Aorta (tissue), 5 donors: ENCODE measurements at places on chromosomes 2 and 18. TPM values are rescaled to one million over a fixed set of nuclear protein-coding genes. Genes with fewer than 3 reads are reported as not detected.

The CNGA3 gene
- polyA plus RNA-seq = not detected

The STAT4 gene
- polyA plus RNA-seq = 1.1 TPM

The FOXI3 gene
- polyA plus RNA-seq = not detected

The CYB5A gene
- 92.8 TPM for polyA plus RNA-seq

The GPR35 gene
- polyA plus RNA-seq = 14.5 TPM

The CFC1 gene
- polyA plus RNA-seq = not detected

The C2orf92 gene
- polyA plus RNA-seq = 36.3 TPM

DNA sequence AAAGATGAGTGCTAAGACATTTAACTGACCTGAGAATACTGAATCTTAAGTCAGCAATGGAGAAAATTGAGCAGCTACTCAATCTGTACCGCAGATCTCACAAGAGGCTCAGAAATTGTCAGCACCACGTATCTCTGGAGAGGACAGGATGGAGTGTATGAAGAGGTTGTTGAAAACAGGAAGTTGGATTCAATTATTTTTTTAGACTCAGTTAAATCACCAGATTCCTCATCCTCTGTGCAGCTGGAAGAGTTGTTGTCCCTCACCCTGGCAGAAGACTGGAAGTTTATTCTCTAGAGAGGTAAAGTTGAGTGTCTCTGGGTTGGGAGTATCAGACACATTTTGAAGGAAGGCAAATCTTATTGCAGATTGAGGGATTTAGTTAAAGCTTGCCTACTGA lies 114.9 kb upstream of the NT5C1B start:
- DNase-seq = no peak

DNA sequence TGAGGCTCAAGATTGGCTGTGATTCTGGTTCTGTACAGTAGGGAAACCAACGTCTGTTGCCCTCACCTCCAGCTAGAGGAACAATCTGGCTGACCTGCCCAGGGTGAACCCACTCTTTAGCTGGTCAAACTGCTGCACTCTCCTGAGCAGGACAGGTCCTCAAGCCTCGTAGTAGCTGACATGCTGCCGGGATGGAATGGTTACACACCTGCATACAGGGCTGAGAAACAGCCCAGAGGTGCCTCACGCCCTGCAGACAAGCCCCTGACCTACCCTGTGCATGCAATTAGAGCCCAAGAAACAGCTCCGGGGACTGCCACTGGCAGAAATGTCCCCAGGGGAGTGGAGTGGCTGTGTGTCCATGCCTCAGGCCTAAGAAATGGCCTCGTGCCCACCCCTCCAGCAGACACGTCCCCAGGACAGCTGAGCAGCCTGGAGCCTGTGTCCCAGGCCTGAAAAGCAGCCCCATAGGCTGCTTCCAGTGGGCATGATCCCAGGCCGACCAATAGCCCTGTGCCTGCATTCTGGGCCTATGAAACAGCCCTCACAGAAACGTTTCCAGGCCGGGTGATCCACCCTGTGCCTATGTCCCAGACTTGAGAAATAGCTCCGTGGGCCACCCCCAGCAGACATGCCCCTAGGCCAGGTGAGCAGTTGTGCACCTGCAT lies 25.4 kb downstream of the BOLL start:
- no peak for DNase-seq

DNA sequence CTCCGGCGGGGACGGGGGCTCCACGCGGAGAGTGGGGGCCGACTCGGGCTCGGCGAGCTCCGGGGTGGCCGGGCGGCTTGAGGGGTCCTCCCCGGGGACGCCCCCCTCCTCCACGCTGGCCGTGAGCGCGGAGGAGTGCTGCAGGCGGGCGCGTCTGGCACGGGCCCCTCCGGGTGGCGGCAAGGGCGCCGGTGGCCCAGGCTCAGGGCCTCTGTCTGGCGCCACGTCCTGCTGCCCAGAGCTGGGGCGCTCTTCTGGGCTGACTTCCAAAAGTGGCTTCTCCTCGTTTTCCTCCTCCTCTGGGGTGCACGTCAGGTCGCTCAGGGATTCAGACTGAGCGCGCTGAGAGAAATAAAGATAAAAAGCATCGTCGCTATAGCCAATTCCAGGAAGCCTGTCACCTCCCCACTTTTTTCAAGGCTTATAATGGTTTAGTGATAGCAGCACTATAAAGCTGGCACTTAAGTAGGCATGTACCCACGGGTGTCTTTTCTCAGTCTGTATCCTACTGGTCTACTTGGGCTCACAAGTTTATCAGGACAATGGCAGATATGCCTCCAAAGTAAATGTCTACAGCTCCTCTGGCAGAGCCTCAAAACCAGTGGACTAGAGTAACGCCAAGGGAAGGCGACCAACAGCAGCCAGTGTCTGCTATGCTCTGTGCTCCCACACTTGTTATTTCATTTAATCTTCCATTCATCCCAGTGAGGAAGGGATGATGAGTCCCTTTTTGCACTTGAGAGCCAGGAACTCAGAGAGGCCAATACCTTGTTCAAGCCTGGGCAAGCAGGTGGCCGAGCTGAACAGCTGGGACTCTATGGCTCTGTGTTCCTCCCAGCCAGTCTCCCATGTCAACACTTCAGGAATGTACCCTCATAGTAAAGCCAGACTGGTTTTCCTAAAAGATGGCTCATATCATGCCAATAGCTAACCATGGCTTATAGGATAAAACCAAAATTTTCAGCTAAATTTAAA lies 92.6 kb upstream of the MGAT4A start:
- DNase-seq = no peak

- no peak for DNase-seq
Measured at GRCh38 chr2:238689331-238689730, 158.6 kb upstream of the TWIST2 start.

- DNase-seq = no peak
Measured at GRCh38 chr2:11745613-11746375, 638 bp upstream of the LPIN1 start.

GRCh38 chr2:231924889-231925275 lies 1.3 kb downstream of the NPPC start:
- peak; percentile 28 for DNase-seq

- no peak for DNase-seq
Measured at GRCh38 chr2:239295377-239296019, 105.3 kb downstream of the HDAC4 start.

DNA sequence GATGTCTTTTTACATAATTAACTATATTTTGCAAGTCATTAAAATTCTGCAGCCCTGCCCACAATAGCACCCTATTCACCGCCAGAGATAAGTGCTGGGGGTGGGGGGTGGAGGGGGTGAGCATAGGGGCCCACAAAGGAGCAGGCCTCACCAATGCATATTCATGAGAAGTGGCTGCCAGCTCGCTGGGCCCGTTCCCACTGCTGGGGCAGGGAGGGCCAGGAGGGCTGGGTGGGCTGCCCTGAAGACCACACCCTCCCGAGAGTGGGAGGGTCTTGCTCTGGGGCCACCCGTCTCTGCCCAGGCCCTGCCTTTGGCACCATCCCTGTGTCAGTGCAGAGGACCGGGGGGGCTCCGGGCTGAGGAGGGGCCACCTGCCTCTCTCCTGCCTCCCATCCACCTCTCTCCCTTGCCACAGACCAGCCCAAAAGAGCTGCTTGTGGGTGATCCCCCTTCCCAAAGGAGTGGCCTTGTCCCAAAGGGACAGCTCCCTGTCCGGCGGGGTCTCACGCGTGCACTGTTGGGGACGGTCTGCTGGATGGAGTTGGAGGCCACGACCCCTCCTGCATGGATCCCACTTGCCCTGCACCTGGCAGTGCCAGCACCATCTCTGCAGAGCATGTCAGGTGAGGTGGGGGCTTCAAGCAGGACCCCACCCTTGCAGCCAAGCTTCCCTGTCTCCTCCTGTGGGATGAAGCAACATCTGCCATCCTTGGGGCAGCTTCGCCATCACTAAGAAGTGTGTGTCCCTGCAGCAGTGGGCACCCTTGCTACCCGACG lies 138.8 kb upstream of the GPC1 start:
- DNase-seq = no peak

- DNase-seq = no peak
Measured at GRCh38 chr2:69571189-69571588, 72.3 kb downstream of the AAK1 start.

DNA sequence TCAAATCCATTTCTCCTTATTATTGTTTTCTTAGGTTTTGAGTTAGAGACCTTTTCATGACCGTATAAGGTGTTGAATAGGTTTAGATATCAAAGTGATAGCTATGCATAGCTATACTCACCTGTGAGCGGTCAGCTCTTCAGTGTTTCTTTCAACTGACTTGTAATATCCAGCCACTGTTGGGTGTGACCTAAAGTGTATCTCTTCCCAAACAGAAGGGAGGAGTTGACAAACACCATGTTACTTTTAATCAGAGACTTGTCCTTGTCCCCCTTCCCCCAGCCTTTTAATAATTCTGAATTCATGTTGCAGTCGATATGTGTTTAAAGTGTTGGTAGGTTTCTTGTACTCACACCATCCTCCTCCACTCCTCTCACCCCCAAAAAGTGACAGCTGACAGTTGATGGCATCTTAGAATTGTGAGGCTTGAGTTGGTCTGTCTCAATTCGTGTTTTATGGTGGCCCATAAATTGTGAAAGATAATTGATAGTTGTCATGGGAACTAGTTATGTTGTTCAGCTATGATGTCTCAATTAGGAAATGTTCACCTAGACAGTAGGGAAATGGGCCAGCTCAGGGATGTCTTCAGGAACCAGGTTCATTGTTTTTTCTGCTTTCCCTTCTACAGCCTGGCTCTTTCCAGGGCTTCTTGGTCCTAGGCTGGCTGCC lies 12.0 kb downstream of the NEDD4L start:
- DNase-seq = no peak

DNA sequence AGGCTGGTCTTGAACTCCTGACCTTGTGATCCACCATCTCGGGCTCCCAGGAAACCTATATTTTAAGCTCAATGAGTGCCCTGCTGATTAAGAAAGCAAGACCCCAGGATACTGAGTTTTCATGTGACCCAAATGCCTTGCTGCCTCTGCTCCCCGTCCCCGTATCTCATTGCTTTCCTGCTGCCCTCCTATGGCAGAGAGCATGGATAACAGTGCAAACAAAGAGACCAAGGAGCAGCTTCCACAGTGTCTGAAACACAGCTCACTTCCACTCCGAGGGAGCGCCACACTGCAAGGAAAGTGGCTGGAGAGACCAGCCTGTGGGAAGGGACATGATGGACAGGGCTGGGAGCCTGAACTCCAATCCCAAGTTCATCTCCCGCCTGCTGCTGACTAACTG lies 246.8 kb downstream of the TMEM182 start:
- DNase-seq = no peak

DNA sequence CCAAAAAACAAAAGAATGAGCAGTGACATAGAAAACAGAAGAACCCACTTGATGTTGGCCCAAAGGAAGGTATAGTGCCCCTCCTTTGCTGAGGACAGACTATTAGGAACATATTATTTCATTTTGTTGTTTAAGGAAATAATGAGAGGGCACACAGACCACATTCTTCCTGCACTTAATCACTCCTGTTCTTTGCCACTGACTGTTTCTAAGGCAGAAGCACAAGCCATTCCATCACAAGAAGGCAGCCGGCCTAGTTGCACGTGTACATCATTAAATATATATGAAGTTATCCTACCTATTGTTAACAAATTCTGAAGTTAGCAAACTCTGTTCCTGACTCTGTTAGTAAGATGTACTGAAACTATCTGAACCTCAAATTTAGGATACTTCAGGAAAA lies 110.0 kb downstream of the LNPK start:
- DNase-seq = no peak

DNA sequence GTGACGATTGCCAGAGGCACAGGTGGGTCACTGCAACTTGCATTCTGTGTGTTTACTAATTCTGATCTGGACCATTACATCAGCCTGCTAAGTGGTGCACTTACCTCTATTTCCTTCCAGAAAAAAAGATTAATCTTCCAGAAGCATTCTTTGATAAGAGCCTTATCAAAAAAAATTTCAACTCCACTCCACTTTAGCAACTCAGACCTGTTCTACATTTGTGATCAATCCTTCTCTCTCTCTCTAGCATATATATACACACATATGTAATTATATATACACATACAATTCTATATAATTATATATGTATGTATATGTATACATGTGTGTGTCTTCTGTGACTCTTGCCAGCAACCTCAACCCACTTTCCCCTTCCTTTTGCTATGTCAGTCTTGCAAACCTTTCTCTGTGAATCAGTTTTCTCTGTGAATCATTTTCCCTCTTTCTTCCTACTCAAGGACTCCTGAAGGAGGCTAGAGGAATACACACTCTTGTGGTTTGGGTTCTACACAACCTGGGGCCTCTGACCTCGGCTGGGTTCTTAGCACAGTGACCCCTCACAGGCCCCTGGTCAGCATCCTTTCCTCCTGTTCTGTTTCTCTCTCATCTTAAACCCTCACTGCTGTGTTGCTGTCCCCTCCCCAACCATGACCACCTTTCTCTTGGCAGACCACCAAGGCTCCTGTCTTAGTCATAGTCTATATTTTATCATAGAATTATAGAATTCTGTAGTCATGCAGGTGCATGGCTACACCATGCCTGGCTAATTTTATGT lies 130.4 kb upstream of the PELI1 start:
- no peak for DNase-seq

- DNase-seq = no peak
Measured at GRCh38 chr2:30194421-30194820, 36.9 kb upstream of the LBH start.

DNA sequence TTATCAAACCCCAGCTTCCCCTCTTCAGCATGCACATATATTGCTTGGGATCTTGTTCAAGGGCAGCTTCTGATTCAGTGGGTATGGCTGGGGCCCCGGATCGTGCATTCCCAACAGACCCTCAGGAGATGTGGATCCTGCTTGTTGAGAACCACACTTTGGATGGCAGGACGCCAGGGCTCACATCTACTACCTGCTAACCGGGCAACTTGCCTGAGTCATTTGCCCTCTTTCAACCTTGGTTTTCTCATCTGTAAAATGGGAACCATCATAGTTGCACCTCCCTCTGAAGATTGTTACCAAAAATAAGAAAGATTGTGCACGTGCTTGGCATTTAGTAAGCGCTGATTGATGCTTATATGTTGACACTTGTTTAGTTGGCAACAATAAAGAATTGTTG lies 154.6 kb downstream of the ACKR3 start:
- no peak for DNase-seq

DNA sequence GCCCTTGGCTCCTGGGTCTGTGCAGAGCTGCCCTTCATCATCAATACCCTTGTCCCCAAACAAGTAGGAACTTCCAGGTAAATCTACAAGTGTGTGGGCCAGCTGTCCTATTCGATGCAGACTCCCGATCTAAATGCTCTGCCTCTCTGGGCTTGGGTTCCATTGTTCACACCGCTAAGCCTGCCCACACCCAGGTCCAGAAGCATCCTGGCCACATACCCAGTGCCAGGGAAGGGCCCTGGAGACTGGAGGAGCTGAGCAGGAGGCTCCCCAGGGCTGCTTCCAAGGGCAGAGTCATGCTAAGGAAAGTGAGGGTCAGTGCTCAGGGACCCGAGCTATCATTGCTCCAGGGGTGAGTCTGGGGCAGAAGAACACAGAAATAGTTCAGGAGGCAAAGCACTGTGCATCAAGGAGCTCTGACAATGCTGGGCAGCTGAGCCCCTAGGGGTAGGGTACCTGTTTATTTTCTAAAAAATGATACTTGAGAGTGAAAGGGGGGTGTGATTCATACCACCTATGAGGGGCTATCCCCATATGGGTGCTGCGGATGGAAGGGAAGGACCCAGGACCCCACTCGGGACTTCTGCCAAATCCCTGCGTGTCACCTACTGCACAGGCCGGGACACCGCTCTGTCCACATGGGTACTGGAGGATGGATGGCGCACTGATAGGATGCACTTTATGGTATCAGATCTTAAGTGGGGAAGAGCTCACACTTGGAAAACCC lies 25.8 kb upstream of the TWIST2 start:
- DNase-seq = no peak
